ENCODE measurements at places on chromosomes 1 and 21.
A peak's percentile ranks its signal among the peaks of the same experiment; 100 is the strongest.

GRCh38 chr1:26060832-26061574, 6.4 kb downstream of the TRIM63 start:
- H3K27me3 ChIP-seq, result peaks cover 48% of the 10 kb centered on the region
- H3K27ac ChIP-seq, result no peak overlapping the region
- no peak overlapping the region for H3K4me3 ChIP-seq

DNA sequence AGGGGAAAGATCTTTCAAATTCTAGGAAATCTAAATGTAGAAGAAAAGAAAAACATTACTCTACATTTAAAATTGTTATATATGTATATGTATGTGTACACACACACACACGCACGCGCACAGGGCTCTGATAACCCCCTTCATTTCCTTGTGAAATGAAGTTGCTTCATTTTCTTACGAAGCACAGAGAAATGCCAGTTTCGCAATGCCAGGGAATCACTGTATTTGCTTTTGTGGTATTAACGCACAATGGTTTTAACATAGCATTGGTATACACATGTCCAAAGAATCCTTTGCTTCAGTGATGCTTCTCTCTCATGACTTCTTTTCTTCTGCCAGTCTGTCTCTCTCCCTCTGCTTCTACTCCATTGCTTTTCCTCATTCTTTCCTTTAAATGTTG, 8.4 kb upstream of the DDAH1 start:
- H3K4me3 ChIP-seq, result peak overlapping the region; percentile 45
- H3K4me1 ChIP-seq, result peaks cover 51% of the 10 kb centered on the region
- H3K27me3 ChIP-seq, result peaks cover 44% of the 10 kb centered on the region
- H3K27ac ChIP-seq, result peak overlapping the region; percentile 51
- no peak for DNase-seq

DNA sequence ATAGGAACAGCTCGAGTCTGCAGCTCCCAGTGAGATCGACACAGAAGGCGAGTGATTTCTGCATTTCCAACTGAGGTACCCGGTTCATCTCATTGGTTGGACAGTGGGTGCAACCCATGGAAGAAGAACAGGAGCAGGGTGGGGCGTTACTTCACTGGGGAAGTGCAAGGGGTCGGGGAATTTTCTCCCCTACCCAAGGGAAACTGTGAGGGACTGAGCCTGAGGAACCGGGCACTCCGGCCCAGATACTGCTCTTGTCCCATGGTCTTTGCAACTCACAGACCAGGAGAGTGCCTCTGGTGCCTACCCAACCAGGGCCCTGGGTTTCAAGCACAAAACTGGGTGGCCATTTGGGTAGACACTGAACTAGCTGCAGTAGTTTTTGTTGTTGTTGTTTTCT, 307.1 kb downstream of the AMY1C start:
- no peak for DNase-seq
- no peak overlapping the region for H3K27ac ChIP-seq
- no peaks in the 10 kb centered on the region for H3K36me3 ChIP-seq
- peaks cover 1% of the 10 kb centered on the region for H3K27me3 ChIP-seq
- H3K4me1 ChIP-seq, result no peaks in the 10 kb centered on the region
- no peak overlapping the region for H3K4me3 ChIP-seq

DNA sequence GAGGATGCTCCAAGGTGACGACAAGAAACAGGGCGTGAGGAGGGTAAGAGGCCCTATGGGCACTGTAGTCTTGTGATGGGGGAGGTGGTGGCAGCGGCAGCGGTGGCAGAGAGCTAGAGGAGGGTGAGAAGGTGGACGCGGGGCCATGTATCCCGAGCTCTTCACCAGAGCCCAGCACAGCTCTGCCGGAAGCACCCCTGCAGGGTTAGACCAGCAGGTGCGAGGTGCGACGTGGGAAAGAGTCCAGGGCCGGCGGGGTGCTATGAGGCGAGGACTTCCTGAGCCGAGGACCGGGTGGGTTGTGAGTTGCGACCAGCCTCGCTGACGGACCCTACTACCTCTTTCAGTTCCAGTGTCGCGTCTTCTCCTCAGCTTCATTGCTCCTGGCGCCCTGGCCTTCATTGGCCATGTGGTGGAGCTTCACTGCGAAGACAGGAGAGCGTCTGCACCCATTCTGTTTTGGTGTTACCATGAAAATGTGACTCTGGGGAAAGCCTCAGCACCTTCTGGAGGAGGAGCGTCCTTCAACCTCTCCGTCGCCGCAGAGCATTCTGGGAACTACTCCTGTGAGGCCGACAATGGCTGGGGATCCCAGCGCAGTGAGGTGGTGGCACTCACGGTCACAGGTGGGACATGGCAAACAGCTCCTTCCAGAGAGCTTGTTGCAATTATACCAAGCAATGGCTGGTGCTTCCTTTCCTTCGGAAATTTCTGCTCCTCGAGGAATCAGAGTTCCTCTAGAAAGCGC, 67.9 kb upstream of the KIRREL1 start:
- no peak for DNase-seq
- H3K36me3 ChIP-seq, result no peaks in the 10 kb centered on the region
- H3K4me1 ChIP-seq, result no peaks in the 10 kb centered on the region

Measured in HFFc6 (cell line).